Activated T-helper 1 cell treated with anti-CD3 and anti-CD28 coated beads, Interleukin-12 subunit alpha, Interleukin-12 subunit beta, Interleukin-2, Interleukin-4 antibody, amounts not matched to agents 30 ng/mL and 10 ng/mL and 1 ng/mL, durations not matched to agents 14 hours and 24 hours and 36 hours (primary cell): ENCODE measurements at places on chromosomes 4 and X. TPM values are rescaled to one million over a fixed set of nuclear protein-coding genes. Genes with fewer than 3 reads are reported as not detected.

HPSE gene
- 23.1 and 24.1 TPM in 2 replicates for total RNA-seq

SLC35A2 gene
- total RNA-seq = 24.9 and 26.5 TPM in 2 replicates

WNK3 gene
- 0.02 and 0.16 TPM in 2 replicates for total RNA-seq

ARSD gene
- 2.5 and 2.7 TPM in 2 replicates for total RNA-seq

NCAPG gene
- 43.7 and 46.3 TPM in 2 replicates for total RNA-seq

CLDN2 gene
- not detected in 2 replicates for total RNA-seq

L1CAM gene
- total RNA-seq = 1.7 and 3.3 TPM in 2 replicates

RTL9 gene
- not detected in 2 replicates for total RNA-seq

- DNase-seq = no peak
Measured at GRCh38 chr4:147550626-147551246, 66.5 kb upstream of the TMEM184C start.

DNA sequence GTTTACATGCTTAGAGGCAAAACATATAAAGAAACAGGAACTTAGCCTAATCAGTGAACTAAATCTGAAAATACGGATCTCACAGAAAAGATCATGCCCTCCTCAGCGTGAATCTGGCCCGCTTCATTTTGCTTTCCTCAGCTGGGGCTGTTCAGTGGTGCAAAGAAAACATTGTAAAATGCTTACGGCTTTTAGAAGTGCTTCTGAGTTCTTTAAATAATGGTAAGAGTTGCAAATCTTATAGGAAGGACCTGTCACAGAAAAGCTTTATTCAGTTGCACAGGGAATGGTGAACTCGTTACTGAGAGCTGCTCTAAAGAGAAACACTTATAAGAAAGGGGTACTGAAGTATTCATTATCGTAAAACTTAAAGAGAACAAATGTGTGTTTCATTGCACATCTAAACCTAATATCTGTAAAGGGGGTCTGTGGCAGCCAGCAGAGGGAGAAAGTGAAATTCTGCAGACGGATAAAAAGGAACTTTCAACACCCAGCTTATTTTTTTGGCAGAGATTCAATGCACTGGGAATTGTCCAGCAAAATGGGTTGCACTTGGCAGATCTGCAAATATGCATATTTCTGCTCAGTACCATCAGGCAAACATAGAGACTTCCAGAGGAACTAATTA lies 139.2 kb upstream of the ANK2 start:
- no peak for DNase-seq

- DNase-seq = no peak
Measured at GRCh38 chr4:55326629-55327028, 19.4 kb upstream of the SRD5A3 start.

DNA sequence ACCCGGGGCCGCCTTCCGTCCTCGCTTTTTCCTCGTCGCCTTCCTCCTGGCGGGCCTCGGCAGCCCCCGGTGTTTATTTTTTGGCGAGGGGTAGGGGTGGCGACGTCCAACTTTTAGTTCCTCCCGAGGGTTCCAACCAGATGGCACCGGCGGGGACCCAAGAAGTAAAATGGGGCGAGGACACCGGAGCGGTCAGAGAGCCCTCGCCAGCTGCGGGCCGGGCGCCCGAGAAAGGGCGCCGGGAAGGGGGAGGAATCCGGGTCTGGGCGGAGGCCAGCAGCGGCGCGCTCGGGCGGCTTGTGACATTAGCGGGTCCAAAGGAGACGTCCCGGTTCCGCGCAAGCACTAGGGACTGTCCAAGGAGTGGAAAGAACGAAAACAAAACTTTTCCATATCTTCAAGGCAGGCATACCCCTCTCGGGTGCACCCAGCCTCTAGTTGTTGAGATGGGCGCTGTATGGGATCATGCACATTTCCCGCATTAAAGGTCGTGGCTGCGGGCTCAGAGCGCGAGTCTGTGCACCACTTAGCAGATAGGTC lies 691 bp upstream of the USP46 start:
- peak; percentile 8 for DNase-seq

GRCh38 chr4:38129460-38130227 lies 169.4 kb downstream of the PTTG2 start:
- DNase-seq = no peak

DNA sequence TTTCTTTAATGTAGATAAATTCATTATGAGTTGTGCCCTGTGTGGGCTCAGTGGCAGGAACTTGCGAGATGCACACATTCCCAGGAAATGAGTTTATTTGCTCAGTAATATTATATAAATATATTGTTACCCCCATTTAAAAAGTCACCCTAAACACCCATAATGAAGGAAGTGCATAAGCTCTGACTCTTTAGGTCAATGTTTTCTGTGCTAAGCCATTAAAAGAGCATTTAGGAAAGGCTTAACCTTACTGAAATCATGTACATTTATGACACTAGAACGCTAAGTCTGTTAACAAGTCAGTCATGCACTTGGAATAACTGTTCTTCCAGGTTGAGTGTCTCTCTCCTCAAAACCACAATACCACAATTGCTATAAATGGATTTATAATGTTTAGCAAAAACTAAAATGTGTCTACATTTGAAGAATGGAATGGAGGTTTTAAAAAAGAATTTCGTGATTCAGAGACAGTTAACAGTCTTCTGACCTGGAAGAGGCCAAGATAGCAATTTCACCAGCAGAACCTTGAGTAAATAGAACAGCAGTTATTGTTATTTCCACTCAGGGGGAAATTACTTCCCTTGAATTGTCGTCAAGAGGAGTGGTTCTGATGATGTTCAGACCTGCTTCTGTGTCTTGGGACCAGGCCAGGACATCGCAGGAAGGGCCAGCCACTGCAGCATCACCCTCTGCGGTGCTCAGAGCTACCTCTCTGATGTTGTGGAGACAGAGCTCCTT lies 91.1 kb upstream of the VEGFC start:
- no peak for DNase-seq

DNA sequence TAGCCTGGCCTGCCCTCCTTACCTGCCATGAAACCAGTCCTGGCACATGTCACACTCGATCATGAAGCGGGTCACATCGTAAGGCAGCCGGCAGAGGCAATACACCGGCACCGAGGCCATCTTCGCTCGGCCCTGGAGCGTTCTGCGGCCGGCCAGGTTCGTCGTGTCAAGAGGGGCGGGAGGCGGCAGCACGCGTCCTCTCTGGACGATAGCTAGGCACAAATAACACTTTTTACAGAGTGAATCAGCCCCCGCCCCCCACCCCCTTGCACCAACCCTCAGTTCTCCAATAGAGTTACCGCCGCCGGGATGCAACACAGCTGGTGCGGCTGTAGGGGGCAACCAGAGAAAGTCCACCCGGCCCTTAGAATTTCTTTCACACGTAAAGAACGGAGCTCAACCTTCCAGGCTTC lies 1.7 kb downstream of the PHF8 start:
- DNase-seq = peak; percentile 4

DNA sequence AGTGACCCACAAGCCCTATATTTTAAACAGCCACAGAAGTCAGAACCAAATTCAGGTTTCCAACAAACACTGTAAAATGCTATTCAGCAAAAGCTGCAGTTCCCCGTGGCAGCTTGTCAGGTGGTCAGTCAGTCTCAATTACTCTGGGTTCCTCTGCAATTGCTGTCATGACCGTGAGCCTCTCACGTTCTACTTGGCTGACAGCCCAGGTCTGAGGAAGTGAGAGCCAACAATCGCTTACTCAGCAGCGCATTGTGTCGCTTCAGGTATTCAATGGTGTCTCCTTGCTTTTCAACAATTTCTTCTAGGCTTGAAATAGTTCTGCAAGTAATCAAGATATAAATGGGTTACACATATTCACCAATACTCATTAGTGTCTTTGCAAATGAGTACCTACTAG lies 25.8 kb downstream of the TRIM75 start:
- DNase-seq = no peak

- peak; percentile 16 for DNase-seq
Measured at GRCh38 chrX:63250253-63250868, 100.8 kb downstream of the SPIN4 start.

- DNase-seq = no peak
Measured at GRCh38 chrX:65758505-65758904, 91.1 kb downstream of the MSN start.

GRCh38 chr4:144579411-144580030 lies 66.4 kb upstream of the HHIP start:
- no peak for DNase-seq

- no peak for DNase-seq
Measured at GRCh38 chr4:14257903-14258302, 630.4 kb upstream of the BOD1L1 start.

DNA sequence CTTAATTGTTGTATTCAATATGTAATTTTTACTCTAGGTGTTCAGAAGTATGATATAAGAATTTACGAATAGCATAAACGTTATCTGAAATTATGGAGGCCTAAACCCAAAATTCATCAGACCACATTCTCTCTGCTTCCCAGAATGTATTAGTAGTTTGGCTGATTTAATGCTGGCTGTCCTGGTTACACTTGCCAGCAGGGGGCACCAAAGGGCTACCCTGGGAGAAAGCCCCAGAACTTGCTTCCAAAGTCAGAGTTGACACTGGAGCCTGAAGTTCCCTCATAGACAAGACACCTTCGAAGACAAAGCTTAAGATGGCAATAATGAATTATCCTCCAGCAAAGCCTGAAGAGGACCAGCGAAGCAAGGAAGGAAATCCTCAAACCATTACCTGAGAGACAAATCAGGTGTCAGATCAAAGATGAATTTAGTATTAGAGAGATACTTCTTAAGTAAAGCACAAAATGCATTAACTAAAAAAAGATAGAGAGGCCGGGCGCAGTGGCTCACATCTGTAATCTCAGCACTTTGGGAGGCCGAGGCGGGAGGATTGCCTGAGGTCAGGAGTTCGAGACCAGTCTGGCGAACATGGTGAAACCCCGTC lies 11.3 kb upstream of the ANOS1 start:
- peak; percentile 9 for DNase-seq

DNA sequence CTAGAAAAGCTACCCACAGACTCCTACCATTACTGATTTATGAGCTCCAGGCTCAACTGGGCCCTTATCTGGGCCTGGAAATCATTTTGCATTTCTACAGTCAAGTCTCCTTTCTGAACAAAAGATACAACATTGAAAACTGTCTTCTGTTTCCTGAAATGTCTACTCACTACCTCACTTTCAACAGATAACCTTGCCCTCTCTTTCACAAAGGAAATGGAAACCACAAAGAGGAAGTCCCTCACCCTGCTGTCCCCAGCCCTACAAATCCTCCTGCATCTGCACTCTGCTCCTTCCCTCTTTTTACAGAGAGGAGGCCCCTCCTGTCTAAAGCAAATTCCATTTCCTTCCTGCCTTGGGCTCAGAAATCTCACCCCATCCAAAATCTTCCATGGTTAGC lies 24.8 kb upstream of the CYBB start:
- peak; percentile 20 for DNase-seq

GRCh38 chr4:150236626-150237025 lies 158.4 kb downstream of the DCLK2 start:
- DNase-seq = no peak

GRCh38 chr4:184950117-184950830 lies 68.0 kb upstream of the HELT start:
- DNase-seq = no peak

- DNase-seq = no peak
Measured at GRCh38 chrX:68462653-68463052, 29.4 kb upstream of the OPHN1 start.

- no peak for DNase-seq
Measured at GRCh38 chr4:98680806-98681205, 22.4 kb upstream of the TSPAN5 start.

DNA sequence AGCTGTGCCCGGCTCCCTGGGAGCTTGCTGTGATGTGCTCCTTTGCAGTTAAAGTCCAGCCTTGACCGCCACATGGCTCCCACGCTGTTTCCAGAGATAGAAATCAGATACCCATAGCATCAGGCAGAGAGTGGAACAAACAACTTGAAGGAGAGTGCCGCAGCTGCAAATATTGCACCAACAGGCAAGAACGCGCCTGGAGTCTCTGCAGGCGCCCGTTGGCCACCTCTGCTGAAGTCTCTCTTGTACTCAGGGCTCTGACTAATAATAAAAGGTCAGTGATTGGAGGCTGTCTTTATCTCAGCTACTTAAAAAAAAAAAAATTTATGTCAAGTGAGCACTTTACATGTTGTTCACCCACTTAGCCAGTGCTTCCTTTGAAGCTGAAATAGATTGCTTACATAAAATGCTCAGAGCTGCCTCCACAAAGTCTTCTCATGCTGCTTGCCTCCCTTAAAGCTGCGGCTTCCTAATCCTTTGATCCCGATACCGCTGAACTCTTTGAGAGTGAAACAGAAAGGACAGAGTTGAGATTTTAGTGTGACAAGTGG lies 30.9 kb upstream of the TENM3 start:
- DNase-seq = no peak

DNA sequence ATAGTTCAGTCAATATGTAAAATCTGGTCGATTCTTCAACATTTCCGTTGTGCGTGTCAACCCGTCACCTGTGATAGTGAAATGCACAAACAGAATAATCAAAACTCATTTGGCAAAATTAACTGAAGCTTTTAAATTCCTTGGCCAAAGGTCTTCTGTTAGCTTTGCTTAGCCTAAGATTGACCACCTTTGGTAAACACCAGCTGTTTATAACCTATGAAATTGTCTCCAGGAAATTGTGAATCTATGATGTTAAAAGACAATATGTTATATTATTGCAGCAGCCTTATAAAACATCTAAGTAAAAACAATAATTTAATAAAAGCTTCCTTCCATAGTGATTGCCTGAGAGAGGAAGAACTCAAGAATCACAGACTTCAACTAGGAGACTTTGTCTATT lies 196.8 kb downstream of the IL15 start:
- DNase-seq = no peak
